ENCODE measurements at places on chromosomes 16 and 17.

DNA sequence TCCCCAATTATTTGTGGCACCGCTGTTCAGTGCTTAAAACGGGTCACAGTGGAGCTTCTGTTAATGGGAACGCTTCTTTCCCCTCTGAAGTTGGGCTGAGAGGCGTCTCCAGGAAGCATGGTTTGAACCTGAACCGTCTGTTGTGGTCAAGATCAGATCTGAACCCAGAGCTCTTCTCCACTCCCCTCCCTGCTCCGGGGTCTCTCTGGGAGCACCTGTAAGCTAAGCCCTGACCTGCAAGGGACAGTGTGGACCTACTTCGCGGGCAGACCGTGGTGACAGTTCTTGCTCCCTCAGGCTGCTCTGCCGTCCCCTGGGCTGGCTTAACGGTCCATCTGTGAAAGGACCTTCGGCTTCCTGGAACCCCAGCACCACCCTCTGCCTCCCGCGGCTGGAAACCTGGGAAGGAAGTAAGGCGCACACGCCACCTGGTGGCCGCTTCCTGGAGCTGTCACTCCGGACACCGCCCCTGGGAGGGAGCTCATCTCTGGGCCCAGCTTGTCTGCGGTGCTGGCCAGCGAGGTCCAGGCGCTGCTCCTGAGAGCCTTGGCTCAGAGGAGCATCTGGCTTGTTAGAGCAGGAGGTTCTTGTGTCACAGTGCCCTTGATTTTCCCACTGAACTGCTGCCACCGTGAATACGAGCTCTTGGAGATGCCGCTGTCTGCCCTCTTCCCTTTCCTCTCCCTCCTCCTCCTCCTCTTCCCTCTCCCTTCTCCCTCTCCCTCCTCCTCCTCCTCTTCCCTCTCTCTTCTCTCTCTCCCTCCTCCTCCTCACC lies 518.5 kb upstream of the EEF2KMT start:
- no peak for DNase-seq

DNA sequence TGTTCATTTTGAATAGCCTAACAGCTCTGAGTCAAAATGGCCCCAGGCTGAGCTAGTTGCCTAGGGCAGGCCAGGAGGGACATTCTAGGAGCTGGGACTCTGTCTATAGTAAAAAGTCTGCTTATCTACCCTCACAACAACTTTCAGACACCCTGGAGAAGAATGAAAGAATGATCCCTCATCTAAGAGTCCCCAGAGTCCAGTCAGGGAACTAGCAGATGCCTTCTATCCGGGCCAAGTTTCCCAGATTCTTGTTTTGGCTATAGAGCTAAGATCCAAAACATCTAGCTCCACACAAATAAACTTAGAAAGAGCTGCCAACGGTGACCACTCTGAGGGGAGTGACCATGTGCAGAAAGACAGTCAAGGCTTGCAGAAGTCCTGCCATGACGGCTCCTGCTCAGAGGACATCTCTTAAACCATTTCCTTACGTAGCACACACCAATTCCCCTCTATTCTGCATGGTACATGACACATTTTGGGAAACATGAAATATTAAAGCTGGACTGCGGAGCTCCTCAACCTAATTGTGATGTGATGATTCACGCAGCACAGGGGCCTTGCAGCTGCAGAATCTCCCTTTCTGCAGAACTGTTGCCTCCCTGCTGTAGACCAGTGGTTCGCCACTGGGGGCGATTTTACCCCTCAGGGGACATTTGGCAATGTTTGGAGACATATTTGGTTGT lies 24.2 kb downstream of the FAM20A start:
- no peak for DNase-seq

DNA sequence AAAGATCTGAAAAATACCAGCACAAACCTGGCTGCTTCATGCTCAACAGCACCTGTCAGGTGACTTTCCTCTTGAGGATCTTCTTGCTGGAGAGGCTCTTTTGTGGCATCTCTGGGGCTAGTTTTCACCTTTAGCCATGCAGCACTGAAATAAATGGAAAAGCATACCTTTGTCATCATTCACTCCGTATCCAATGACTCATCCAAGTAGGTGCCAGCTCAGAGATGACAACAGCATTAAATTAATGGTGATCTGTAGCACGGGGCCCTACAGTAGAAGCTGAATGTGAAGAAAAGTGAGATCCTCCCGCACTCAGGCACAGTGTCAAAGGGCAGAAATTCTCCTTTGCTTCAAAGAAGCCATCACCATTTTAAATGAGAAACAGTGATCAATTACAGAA lies 32.2 kb downstream of the KIAA0753 start:
- peak; percentile 14 for DNase-seq

DNA sequence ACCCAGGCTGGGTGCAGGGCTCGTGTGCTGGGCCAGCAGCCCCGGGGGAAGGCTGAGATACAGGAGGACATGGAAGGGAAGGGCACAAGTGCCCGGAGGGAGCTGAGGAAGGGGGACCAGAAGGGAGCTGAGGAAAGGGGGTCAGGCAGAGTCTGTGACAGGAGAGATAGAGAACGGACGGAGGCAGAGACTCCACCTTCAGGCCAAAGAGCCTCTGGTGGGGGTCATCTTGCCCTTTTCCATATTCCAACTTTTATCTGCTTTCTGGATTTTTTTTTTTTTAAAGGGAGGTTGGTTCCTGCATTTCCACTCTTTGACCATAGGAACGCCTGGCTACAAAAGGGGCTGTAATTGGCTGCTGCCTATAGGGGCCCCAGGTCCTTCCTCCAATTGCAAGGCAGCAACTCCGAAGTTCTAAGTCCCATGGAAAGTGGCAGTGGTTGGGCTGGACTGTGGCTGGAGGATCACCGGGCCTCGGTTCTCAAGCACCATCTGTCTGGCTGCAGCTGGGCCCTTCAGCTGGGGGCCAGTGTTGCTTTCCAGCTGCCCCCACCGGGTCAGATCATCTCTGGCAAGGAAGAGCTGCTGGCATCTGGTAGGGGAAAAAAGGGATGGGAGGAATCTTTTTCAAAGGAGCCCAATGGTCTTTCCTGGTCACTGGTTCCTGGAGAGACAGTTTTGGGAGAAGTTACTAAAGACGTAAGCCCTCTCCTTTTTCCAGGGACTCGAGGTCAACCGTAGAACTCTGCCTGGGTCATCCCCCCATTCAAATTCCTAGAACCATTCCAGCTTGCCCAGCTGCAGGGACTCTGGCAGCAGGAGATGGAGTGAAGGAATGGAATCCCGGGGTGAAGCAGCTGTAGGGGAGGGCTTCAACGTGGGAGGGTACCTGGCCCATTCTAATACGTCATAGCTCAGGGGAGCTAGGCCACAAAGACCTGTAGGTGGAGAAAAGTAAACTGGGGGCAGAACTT lies 13.1 kb upstream of the MRPS23 start:
- DNase-seq: no peak

GRCh38 chr17:3744014-3744413 lies 20.3 kb downstream of the HASPIN start:
- DNase-seq: no peak

GRCh38 chr17:13671771-13672170 lies 70.0 kb upstream of the HS3ST3A1 start:
- DNase-seq: peak; percentile 5

DNA sequence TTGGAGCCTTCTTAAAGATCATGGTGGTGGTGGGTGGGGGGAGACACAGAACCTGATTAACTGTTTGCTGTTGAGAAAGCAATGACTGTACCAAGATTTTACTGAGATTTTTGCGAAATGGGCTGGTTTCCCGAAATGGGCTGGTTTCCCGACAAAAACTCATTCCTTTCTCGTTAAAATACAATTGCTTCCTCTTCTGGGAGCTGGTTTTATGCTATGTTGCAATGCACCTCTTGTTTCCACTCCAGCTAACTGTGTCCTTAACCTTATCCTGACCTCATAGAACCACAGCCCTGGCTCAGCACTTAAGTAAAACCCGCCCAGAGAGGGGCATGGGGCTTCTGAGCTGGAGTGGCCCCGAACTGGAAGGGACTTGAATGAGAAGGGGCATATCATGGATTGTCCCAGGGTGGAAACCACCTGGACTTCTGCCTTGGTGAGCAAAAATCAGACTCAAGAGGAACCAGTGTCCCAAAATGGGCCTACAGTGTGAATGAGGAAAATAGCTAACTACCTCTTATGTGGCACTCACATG lies 20.9 kb downstream of the FAM20A start:
- DNase-seq: no peak

DNA sequence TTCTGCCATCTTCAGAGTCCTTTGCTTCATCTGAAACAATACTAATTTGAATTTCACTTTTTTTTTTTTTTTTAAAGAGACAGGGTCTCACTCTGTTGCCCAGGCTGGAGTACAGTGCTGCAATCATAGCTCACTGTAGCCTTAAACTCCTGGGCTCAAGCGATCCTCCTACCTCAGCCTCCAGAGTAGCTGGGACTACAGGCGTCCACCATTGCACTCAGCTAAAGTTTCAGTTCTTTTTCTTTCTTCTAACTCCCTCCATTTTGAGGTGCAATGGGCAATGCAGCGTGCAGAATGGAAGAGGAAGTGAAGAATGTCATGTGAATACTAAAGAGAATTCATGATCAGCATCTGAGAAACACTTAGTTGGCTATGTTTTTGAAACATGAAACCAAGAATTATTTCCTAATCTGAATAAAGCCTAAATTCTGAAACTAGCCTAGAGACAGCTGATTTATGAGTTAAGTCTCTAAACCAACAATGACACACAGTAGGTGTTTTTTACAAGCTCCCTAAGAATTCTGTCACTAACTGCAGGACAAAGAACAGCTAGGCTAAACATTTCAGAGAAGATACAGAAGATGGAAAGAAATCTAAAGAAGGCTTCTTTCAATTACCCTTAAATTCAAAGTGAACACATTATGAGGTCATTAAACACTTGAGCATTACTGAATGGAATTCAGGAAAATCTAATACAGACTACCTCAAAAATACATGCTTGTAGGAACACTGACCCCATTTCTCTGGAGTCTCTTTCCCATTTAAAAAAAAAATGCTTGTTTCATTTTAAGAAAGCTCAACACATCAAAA lies 21.0 kb downstream of the SNN start:
- DNase-seq: no peak

DNA sequence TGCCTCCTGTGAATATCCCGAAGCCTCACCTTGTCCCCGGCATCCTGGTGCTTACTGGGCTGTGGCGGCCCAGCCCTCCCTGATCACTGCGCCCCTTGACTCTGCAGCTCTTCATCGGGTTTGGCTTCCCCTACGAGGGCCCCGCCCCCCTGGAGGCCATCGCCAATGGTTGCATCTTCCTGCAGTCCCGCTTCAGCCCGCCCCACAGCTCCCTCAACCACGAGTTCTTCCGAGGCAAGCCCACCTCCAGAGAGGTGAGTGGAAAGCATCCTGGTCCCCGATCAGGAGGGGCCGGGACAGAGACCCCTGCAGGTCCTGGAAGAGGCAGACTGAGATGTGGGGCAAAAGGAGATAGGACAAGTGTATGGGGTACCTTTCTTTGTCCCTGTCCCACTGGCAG lies 72.1 kb downstream of the MGAT5B start:
- no peak for DNase-seq

- no peak for DNase-seq
These were observed 1.2 kb downstream of the DNAJA3 start for GRCh38 chr16:4426722-4427372.

DNA sequence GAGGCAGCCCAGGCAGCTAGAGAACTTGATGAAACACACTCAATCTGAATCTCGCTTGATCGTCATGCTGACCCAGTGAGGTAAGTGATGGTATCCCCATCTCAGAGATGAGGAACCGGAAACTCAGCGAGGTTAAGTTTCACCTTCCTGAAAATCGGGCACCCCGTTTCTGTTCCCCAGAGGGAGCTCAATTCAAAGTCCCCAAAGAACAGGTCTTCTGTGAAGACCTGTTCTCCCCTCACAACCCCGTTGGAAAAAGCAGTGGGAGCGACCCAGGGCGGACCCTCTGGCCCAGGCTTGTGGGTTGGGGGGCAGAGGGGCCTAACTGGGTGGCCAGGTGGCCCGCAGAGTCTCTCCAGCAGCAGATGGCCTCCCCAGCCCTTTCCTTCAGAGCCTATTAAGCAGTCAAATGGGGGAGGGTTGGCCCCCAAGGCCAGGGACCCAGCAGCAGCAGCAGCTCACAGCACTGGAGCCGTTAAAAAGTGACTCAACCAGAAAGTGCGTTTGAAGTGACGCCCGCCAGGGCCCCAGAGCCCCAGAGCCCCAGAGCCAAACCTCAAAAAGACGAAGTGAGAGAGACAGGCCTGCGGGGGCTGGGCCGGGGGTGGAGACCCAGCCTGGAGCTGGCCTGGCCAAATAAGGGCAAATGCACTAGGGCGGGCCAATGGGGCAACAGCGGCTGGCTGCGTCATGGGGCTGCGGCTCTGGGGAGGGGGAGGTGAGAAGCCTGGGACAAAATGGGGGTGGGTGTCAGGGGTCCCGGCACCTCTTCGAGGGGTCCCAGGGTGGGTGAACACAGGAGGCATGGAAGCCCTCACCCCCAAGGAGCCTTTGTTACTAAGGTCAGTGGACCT lies 9.2 kb upstream of the TSPOAP1 start:
- peak; percentile 69 for DNase-seq

- DNase-seq: no peak
These were observed 97.1 kb downstream of the DNAH3 start for GRCh38 chr16:21053590-21053989.

DNA sequence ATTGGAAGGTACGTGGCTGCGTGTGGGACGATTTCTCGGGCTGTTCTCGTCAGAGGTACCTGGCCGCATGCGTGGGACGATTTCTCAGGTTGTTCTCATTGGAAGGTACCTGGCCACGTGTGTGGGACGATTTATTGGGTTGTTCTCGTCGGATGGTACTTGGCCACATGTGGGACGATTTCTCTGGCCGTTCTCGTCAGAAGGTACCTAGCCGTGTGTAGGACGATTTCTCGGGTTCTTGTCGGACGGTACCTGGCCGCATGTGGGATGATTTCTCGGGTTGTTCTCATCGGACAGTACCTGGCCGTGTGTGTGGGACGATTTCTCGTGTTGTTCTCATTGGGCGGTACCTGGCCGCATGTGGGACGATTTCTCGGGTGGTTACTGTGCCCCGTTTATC lies 50.1 kb upstream of the GNG13 start:
- DNase-seq: no peak

GRCh38 chr17:75457047-75457654 lies 716 bp downstream of the TMEM94 start:
- DNase-seq: no peak
